ENCODE measurements at places on chromosomes 11 and 22.

- peak; percentile 80 for DNase-seq
Observed at GRCh38 chr11:87463486-87464102, 425.9 kb downstream of the TMEM135 start.

DNA sequence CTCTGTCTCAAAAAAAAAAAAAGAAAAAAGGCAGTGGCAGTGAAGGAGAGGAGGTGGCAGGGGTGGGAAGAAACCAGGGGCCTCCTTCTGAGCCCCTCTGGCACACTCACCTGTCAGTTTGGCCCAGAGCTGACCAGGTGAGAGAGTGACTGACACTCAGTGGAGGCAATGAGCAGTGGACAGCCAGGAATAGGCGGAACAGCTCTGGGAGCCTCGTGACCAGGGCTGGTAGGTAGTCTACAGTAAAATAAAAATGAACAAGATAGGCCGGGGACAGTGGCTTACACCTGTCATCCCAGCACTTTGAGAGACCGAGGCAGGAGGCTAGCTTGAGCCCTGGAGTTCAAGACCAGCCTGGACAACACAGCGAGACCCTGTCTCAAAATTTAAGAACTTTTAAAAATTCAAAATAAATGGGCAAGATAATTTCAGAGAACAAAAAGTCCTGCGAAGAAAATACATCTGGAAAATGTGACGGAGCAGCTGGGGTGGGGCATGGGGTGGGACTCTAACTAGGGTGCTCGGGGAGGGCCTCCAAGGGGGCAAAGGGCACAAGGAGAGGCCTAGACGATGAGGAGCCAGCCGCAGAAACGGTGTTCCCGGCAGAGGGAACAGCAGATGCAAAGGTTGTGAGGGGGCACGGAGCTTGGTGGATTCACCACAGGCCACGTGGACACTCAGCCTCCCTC lies 3.8 kb upstream of the PDXP start:
- DNase-seq = no peak

GRCh38 chr11:123683428-123684170 lies 29.2 kb upstream of the SCN3B start:
- peak; percentile 5 for DNase-seq

- DNase-seq = peak; percentile 79
Observed at GRCh38 chr11:68164437-68164836, 43.2 kb upstream of the CHKA start.

DNA sequence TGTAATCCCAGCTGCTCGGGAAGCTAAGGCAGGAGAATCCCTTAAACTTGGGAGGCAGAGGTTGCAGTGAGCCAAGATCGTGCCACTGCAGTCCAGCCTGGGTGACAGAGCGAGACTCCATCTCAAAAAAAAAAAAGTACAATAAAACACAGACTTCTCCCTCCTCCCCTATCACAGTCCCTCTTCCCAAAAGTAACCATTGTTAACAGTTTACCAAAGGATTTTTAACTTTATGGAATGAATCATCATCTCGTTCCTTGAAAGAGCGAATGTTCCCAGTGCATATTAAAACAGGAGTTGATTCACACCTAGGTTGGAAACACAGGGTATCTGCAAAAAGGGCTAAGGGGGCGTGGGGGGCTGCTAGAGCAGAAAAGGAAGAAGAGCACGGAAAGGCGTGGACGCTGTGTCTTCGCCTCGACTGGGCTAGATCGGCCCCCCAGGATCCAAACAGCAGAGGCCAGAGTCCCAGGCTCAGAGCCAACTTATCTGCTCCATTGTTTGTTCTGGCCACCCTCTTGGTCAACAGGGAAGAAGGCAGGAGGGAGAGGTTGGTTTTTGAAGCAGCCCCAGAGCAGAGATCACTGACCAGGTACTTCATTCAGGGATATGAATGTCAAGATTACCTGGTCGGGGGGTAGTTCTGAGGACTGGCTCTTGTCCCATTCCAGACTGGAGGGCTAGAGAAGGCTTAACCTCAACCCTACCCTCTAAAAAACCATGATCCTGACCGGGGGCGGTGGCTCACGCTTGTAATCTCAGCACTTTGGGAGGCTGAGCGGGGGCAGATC lies 2.1 kb upstream of the AHNAK start:
- DNase-seq = no peak

DNA sequence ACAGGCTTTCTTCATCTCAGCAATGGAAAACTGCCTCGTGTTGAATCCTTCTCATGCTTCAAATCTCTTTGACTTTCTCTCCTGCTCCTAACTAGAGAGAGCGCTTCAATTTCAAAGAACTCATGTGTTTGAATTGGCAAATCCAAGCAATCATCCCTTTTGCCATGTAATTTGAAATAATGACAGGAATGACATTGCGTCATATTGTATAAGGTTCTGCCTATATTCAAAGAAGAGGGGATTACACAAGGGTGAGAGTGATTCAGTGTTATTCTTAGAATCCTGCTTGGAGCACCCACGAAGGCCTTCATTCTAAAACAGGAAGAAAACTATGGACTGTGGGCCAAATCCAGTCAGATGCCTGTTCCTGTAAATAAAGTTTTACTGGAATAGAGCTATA lies 720.6 kb downstream of the JRKL start:
- DNase-seq = peak; percentile 44

DNA sequence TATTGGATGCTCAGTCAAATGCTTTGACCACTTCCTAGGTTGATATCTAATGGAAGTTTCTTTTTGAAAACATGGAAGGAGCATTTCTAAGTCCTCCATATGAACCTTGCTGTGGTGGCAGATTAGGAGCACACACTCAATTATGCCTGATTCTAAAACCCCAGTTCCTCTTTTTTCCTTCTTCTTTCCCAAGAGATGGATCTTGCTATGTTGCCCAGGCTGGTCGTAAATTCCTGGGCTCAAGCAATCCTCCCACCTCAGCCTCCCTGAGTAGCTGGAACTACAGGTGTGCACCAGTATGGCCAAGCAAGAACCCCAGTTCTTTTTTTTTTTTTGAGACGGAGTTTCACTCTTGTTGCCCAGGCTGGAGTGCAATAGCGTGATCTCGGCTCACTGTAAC lies 3.0 kb downstream of the LYVE1 start:
- no peak for DNase-seq

- peak; percentile 62 for DNase-seq
Observed at GRCh38 chr11:33507967-33508366, 192.7 kb downstream of the C11orf91 start.

GRCh38 chr11:84526250-84526649 lies 1100.9 kb downstream of the DLG2 start:
- DNase-seq = no peak

- DNase-seq = no peak
Observed at GRCh38 chr11:75383246-75383645, 16.1 kb upstream of the RPS3 start.

GRCh38 chr11:12287374-12288211 lies 89.8 kb upstream of the PARVA start:
- peak; percentile 93 for DNase-seq

- DNase-seq = peak; percentile 17
Observed at GRCh38 chr11:116467823-116468222, 305.0 kb downstream of the BUD13 start.

GRCh38 chr11:23078289-23078971 lies 218.2 kb upstream of the CCDC179 start:
- peak; percentile 23 for DNase-seq

GRCh38 chr11:30919389-30920152 lies 333.4 kb upstream of the MPPED2 start:
- DNase-seq = no peak

DNA sequence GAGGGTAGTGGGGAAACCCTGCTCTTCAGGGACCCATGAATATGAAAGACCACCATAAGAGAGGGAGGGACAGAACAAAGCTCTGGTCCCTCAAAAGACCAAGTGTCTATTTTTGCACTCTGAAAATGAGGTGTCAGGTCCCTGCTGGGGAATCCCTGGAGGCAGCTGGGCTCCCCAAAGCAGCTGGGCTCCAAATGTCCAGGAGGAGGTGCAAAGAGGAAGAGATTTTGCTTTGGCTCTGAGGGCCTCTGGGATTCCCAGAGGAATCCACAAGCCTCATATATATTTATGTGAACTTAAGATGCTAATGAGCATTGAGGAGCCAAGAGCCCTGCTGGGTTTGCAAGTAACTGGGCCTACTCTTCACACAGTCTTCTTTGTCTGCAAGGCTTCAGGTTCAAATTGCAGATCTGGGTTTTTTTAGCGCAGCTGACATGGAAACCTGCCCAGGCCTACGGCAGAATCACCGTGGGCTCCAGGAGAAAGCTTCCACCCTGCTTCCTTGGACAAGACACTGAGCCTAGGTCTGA lies 26.0 kb downstream of the CLMP start:
- DNase-seq = no peak

GRCh38 chr11:119533921-119534736 lies 111.2 kb upstream of the THY1 start:
- peak; percentile 68 for DNase-seq

GRCh38 chr22:43860831-43861230 lies 1.5 kb downstream of the SULT4A1 start:
- DNase-seq = no peak

DNA sequence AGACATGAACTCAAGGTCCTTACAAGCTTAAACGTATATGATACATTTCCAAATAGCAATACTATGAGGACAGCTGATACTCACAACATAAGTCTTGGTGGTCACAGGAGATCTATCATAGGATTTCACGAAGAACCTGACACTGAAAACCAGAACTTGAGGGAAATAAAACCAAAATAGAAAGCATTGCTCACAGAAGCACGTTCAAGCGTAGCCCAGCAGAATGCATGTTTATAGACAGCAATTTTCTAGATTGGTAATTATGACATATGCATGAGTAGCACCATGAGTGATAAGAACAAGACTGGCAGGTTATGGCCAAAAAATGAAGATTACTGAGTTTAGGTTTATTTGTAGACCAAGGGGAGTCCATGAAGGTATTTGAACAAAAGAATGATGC lies 243.5 kb downstream of the ETS1 start:
- DNase-seq = peak; percentile 78

- DNase-seq = no peak
Observed at GRCh38 chr22:17957204-17957603, 67.2 kb downstream of the MICAL3 start.

DNA sequence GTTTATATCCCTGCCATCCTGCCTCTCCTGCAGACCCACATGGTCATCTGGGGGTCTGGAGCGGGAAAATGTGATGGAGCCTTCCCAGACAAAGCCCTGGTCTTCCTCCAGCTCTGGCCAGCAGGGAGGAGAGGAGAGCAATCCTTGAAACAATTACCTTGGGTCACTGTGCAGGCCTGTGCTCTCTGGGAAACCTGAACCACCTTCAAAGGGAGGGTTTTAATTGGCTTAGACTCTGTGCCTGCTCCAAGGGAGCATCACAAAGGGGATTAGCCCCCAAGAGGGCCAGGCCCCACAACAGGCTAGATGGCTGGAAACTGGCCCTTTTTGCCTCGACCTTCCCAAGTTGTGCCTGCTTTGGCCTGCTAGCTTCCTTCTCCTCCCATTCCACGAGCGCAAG lies 351.9 kb downstream of the TENM4 start:
- no peak for DNase-seq

DNA sequence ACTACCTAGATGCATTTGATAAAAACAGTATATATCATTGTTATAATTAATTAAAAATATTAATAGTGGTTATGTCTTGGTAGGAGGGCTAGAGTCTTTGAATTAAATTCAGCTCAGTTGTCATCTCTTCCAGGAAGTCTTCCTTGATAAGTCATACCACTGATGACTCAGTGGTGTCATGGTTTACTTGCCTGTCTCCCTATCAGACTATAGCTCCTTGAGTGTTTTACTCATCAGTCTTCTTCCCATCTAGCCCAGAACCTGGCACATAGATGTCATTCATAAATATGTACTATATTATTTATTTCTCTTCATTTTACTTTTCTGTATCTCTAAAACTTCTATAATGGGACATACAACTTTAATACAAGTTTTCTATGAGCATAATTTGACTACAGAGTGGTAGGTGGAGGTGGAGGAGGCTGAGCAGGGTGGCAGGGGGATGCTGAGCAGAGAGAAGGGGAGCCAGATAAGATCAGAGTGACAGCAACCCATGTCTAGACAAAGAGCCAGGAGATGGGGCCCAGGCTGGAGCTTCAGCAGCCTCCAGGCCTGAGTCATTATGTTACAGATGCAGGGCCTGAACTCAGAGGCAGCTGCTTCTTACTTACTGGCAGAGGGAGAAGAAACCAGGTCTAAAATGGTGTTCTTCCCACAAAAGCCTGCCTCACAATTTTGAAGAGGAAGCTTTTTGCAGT lies 82.3 kb upstream of the PHOX2A start:
- peak; percentile 72 for DNase-seq

DNA sequence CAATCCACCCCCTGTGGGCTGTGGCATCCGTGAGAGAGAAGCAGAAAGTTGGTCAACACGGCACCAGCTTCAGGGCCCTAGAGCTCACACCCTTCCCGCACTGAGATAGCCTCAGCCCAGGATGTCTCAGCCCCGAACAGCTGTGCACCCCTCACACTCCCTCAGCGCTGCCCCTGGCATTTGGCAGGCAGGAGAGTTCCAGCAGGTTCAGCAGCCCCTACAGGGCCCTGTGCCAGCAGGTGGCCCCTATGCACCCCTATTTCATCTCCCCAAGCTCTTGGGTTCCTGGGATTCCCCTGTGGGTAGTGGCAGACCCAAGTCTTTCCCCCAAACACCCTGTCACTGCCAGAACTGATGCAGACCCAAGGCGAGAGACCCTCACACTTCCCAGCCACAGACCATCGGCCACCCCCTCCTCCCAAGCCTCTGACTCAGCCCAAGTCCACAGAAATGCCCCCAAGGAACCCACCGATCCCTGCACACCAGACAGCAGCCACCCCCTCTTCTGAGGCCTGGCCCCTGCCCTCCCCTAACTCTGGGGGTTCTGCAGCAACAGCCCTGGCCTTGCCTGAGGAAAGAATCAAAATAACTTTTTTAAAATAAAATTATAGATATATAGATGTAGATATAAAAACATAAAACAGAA lies 183.6 kb downstream of the IGLL1 start:
- DNase-seq = no peak

DNA sequence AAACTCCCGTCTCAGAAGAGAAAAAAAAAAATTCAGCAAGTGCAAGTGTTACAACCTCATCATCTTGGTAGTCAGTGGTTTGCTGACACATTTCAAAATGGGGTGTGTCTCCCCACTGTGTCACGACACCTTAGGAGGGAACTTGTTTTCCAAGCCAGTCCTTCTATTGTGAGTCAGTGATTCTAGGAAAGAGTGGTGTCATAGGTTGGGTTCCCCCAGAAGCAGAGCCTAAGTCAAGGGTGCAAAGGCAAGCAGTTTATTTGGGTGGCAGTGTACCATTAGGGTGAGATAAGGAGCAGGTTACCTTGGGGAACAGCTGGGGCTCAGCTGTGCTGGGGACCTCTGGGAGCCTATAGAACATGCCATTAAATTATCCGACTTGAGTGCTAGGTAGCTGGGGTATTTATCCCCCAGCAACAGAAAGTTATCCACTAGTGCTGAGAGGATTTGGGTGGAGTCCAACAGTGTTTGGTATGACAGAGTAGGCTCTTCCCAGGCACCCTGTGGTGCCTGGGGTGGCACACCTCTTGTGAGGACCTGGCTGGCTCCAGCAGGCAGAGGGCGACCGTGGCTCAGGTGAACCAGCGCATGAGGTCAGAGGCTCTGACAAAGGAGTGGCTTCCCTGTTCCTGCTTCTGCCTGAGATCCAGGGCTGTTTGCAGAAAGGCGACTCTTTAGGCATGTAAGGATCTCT lies 41.7 kb downstream of the KIAA1671 start:
- DNase-seq = peak; percentile 98

GRCh38 chr11:121696931-121697670 lies 244.3 kb upstream of the SORL1-AS1 start:
- no peak for DNase-seq

Data from epithelial cell of esophagus (primary cell).